NCI-H1694 treated with DMSO at 0.1 percent for 48 hours (cell line): ENCODE measurements at places on chromosomes 6 and 20.
A peak's percentile ranks its signal among the peaks of the same experiment; 100 is the strongest.

- no peak for DNase-seq
These were observed 14.7 kb upstream of the ZNF831 start for GRCh38 chr20:59148701-59149493.

DNA sequence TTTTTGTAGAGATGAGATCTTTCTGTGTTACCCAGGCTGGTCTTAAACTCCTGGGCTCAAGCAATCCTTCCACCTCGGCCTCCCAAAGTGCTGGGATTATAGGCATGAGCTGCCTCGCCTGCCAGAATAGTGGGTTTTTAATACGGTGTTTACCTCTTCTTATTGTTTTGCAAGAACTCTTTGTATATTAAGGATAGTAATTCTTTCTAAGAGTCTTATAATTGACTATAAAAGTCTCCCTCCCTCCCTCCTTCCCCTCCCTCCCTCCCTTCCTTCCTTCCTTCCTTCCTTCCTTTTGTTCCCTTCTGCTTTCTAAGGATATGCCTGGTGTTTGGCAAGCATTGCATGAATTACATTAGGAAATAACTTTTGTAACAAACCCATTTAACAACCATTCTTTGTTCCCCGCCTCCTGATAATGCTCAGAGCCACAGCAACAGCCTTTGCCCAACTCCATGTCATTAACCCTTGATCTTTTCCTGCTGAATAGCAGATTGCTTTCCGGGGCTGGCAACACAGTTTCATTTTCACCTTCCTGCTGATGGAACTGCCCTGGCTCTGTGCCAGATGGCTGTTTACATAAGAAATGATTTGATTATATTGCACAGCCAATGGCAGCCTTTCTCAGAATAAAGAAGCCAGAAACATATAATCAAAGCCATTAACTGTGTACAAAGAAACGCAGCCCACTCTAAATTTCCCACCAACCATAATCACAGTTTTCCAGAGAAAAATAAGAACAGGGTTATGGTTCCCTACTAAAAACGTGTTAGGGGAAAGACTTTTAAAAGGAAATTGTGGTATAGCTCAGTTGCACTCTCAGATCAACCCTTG lies 143.7 kb upstream of the PTPN1 start:
- DNase-seq = peak; percentile 41

DNA sequence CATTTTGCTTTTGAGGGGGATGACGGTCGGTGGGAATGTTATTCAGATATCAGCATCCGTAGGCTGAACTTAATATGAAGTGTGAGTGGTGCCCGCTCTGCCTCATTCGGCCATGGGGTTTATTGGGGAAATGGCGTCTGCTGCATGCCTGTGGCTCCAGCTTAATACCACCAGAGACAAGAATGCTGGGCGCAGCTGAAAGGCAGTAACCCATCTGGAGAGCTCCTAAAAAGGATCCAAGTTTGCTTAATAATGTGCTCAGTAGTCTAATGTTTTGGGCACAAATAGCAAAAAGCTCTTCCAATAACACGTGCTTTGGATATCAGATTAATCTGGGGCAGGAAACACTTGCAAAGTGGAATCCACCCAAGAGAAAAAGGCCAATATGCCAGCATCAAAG lies 273.0 kb upstream of the TAB2 start:
- DNase-seq = no peak

DNA sequence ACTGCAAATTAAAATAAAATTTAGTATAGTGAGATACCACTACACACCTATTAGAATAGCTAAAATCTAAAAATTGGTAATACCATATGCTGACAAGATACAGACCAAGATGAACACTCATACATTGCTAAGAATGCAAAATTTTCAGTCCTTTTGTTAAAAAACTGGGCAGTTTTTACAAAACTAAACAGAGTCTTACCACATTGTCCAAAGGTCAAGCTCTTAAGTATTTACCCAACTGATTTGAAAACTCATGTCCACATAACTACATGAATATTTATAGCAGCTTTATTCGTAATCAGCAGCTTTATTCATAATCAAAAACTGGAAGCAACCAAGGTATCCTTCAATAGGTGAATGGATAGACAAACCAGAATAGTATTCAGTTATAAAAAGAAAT lies 10.0 kb downstream of the POLR3F start:
- no peak for DNase-seq

DNA sequence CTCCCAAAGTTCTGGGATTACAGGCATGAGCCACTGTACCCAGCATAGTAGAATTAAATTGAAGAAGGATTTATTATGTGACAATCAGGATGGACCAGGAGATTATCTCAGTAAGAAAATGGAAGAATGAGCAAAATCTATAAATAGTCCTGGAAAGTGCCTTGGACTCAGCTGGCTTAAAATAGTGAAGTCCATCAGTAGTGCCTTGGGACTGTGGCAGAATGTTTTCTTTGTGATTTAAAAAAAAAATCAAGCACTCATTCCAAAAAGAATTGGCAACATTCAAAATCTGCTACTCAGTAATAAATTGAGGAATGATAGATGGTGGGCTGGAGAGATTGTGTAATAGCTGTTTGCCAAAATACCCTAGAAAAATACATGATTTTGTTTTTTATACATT lies 37.0 kb upstream of the MAS1 start:
- DNase-seq = no peak

DNA sequence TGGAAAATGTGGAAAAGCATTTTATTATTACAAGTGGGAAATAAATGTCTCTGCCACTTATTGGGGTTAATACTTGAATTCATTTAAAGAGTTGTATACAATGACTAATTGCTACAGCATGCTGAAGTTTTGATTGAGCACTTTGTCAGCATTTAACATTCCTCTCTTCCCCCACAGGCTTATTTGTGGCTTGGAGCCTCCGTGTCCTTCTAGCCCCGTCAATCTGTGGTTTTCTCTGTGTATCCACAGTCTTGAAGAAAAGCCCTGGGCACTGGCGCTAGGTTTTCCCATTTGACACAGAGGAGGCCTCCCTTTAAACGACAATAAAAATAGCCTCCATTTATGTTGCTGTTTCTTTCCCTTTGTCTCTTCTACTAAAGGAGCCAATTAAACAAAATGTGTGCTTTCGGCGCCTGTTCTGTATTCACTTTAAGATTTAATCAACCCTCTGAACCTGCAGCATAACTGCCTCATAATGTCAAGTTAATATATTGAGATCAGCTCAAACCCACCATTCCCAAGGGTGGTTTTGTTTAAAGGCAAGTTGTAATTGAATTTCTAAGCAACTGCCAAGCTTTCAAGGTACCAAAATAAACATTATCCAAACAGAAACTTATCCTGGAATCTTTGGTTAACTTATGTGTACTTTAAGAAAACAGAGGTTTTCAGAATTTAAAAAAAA lies 326.6 kb upstream of the RNF24 start:
- no peak for DNase-seq

GRCh38 chr6:137282254-137282653 lies 63.1 kb upstream of the IFNGR1 start:
- DNase-seq = no peak

GRCh38 chr6:25747477-25747876 lies 7.1 kb upstream of the SLC17A4 start:
- DNase-seq = no peak

GRCh38 chr6:169997187-169997929 lies 245.9 kb downstream of the ERMARD start:
- DNase-seq = no peak

DNA sequence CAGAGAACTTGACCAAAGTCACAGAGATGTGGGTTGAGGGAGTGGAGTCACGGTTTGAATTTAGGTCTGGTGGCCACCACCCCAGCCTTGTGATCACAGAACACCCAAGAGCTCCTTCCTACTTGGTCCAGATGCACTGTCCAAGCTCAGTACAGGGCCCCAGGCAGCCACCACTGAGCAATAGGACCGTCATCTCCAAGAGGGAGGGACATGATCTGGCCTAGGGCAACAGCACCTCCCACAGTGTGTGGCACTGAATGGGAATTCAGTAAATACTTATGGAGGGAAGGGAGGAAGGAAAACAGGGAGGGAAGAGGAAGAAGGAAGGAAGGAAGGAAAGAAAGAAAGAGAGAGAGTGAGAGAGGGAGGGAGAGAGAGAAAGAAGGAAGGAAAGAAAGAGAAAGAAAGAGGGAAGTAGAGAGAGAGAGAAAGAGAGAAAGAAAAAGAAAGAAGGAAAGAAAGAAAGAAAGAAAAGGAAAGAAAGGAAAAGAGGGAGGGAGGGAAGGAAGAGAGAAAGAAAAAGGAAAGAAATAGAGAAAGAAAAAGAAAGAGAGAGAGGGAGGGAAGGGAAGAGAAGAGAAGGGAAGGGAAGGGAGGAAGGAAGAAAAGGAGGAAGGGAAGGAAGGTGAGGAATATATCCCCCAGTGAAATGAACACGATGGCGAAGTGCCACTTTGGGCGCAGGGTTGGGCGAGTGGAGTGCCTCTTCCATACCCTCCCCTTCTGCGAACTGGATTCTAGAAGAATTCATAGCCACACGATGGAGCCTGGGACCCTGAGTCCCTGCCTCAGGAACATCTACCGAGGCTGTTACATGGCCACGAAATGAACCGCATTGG lies 243.7 kb downstream of the TFAP2C start:
- no peak for DNase-seq

- DNase-seq = no peak
These were observed 171.2 kb upstream of the SUPT3H start for GRCh38 chr6:45548657-45549515.

GRCh38 chr6:50657513-50657912 lies 55.8 kb upstream of the TFAP2D start:
- DNase-seq = no peak

- DNase-seq = no peak
These were observed 77.7 kb downstream of the CHD6 start for GRCh38 chr20:41540459-41540858.

DNA sequence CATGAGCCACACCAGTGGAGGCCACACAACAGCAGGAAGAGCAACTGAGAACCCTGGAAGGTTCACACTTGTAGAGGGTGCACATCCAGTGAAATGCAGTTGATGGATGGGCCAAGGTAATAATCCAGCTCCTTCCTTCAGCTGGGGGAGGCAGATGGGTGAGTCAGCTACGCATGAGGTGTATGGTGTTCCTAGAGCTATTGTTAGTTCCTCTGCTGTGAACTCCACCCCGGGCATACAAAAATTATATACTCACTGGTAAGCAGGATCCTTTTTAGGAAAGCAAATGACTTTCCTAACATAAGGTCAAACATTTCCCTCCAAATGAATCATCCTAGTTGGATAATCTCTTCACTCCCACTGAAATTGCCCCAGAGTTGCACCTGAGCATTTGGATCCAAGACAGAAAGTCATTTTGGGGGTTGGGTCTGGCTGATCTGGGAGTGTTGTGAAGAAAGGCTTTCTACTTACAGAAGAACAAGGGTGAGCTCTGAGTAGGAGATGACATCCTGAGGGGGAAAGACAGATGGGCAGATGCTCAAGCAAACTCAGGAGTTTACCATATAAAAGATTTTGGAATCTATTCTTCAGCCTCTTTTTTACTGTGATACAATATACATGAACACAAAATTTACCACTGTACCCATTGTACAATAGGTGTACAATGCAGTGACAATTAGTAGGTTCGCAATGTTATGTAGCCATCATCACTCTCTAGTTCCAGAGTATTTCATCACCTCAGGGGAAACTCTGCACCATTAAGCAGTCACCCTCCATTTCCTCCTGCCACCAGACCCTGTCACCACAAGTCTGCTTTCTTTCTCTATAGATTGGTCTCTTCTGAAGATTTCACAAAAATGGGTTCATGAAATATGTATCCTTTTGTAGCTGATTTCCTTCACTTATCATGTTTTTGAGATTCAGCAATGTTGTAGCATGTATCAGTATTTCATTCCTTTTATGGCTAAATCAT lies 11.1 kb downstream of the HLA-F start:
- DNase-seq = no peak

DNA sequence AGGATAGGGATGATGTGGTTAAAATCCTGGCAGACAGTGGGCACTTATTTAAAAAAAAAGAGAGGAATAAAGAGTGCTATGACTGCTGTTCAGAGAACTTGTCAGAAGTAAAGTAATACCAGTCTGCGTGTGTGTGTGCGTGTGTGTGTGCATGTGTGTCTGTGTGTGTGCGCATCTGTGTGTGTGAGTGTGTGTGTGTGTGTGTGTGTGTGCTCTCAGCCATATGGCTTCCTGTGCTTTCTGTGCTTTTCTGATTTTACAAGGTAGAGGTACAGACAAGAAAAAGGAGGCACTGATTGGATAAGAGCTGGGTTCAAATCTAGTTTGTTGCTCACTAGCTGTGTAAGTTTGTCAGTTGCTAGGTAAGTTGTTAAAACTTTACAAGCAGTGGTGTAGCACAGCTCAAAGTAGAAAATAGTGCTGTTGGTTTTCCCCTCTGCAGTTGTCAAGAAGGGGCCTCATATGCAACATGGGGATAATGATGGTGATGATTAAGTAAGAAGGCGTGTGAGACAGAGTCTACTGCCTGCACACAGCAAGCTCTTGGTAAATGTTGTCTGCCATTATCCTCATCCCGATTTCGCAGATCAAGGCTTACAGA lies 155.3 kb upstream of the ZNF217 start:
- no peak for DNase-seq

GRCh38 chr20:40678286-40678875 lies 10.7 kb downstream of the MAFB start:
- DNase-seq = no peak
